ENCODE measurements at places on chromosomes 4 and X. TPM values are rescaled to one million over a fixed set of nuclear protein-coding genes. Genes with fewer than 3 reads are reported as not detected.

Gene NFXL1
- 14.3 TPM for total RNA-seq

Gene ZMAT1
- total RNA-seq: 2.3 TPM

Gene PLXNB3
- total RNA-seq: 4.9 TPM

Gene LNX1
- total RNA-seq: not detected

Measured in NCI-H460 (cell line).